ENCODE measurements at places on chromosomes 2 and 18. TPM values are rescaled to one million over a fixed set of nuclear protein-coding genes. Genes with fewer than 3 reads are reported as not detected.

ZNF407 gene
- total RNA-seq = 19.1 TPM

IL1F10 gene
- not detected for total RNA-seq

MYOM1 gene
- total RNA-seq = 13.3 TPM

DNA sequence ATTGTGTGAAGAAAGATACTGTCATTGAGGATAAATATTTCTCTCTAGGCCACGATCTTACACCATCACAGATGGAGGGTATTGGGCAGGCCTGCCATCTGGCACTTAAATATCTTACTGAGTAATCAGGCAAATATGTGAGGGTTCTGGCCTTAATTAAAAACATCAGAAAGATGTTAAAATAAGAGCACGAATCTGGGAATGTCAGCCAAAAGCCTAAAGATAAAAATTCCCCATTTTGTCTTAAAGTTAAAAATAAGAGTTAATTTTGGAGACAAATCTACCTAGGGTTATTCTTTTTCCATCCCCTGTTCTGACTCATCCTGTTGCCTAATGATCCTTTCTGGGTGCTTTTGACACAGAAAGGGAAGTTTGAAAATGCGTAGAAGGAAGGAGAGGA, 121.0 kb downstream of the SUCLG1 start:
- no peaks in the 10 kb centered on the region for H3K36me3 ChIP-seq
- no peak overlapping the region for H3K27ac ChIP-seq
- DNase-seq = no peak
- H3K4me1 ChIP-seq = no peaks in the 10 kb centered on the region

GRCh38 chr2:8030573-8031303, 651.1 kb upstream of the ID2 start:
- H3K4me1 ChIP-seq = no peaks in the 10 kb centered on the region
- no peak overlapping the region for H3K27ac ChIP-seq
- no peaks in the 10 kb centered on the region for H3K36me3 ChIP-seq
- no peak overlapping the region for H3K4me3 ChIP-seq
- H3K27me3 ChIP-seq = no peaks in the 10 kb centered on the region

DNA sequence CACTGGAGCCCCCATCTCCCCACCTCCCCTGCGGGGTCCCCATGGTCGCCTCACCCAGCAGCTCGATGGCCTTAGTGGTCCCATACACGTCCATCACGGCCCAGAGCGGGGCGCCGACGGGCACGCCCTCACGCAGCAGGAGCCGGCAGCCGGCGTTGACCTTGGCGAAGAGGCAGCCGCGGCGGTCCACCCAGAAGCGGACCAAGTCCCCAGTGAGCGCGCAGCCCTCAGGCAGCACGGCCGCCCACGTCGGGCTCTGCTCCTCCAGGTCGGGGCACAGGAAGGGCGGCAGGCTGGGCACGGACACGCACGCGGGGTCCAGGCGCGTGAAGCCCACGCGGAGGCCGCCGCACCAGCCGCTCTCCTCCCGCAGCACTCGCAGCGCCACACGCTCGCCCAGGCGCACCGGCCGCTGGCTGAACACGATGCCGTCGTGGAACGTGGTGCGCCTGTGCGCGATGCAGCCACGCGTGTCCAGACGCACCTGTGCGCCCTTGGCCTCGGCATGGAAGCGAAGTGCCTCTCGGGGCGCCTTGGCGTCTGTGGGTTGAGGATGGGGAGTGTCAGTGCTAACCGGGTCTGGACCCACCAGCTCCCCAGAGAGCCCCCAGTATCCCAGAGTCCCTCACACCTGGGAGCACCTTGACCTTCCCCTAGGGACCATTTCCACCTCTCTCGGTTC, 4.6 kb downstream of the NEURL3 start:
- H3K27me3 ChIP-seq = no peaks in the 10 kb centered on the region
- no peak overlapping the region for H3K27ac ChIP-seq
- H3K4me3 ChIP-seq = no peak overlapping the region
- no peaks in the 10 kb centered on the region for H3K36me3 ChIP-seq

DNA sequence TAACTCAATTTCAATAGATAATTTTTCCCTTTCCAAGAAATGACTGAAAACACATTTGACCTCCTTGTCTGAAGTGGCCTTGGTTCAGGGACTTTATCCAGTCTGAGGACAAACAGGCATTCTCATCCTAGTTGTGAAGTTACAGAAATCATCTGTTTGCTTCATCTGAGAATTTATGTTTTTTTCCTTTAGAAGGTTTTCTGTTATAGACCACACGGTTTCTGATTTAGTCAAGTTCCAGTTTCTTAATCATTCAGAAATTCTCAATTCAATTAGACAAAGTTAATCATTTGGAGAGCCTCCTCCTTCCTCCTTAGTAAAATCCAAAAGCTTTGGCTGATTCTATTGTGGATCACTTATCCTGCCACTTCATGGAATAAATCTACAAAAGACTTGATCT, 60.9 kb downstream of the ICOS start:
- H3K27me3 ChIP-seq = no peaks in the 10 kb centered on the region
- H3K4me3 ChIP-seq = no peak overlapping the region
- H3K27ac ChIP-seq = no peak overlapping the region

GRCh38 chr2:9050122-9050809, 46.8 kb upstream of the MBOAT2 start:
- H3K4me3 ChIP-seq = no peak overlapping the region
- no peaks in the 10 kb centered on the region for H3K36me3 ChIP-seq
- DNase-seq = no peak
- H3K27ac ChIP-seq = no peak overlapping the region
- H3K27me3 ChIP-seq = peaks cover 4% of the 10 kb centered on the region

DNA sequence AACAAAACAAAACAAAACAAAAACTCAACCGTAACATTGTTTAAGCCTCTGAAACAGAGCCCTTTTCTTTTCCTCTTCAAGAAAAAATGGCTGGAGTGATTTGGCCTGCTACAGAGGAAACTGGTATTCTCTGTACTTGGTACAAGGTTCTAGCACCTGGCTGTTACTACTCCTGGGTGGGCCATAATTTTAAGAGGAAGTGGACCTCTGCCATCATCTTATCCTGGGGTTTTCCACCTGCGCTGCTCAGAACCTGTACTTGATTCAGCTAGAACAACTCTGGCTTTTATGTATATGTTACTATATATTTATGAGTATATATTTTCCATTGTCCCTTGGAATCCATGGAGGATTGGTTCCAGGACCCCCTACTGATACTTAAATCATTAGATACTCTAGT, 22.5 kb downstream of the SRSF7 start:
- H3K27ac ChIP-seq = no peak overlapping the region
- DNase-seq = no peak
- no peaks in the 10 kb centered on the region for H3K4me1 ChIP-seq
- no peak overlapping the region for H3K4me3 ChIP-seq
- H3K36me3 ChIP-seq = peaks cover 1% of the 10 kb centered on the region

DNA sequence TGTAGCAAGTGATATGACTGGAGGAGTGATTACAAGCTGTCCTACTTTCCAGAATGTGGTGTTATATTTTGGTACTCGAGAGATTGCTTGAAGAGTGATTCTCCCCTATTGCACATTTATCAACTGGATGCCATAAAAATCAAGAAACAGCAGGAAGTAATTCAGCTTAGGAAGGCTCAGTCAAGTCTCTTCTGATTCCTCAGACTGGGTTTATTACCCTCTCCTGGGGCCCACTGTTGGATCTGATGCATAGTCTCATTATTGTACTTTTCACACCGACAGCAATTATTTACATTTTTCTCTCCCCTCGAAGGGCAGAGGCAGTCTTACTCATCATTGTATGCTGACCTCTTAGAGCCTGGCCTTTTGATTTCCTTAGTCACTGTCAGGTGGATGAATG, 9.3 kb downstream of the NOSTRIN start:
- no peak overlapping the region for H3K27ac ChIP-seq
- no peaks in the 10 kb centered on the region for H3K4me1 ChIP-seq
- H3K36me3 ChIP-seq = no peaks in the 10 kb centered on the region

DNA sequence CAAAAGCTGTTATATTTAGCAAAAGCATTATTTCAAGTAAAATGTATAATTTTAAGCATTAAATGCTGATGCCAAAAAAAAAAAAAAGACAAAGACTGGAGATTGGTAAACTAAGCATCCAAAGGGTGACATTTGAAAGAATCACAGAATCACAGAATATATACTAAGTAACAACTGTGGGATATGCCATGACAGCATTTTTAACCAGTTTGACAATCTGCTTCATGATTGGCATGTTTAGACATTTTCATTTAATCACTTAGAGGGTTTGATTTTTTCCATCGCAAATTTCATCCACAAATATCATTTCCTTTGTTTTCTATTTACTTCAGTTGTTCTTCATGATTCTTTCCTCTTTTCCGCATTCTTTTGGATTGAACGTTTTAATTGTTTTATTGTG, 66.9 kb upstream of the TMEM18 start:
- no peak overlapping the region for H3K4me3 ChIP-seq
- no peak for DNase-seq
- H3K27ac ChIP-seq = no peak overlapping the region
- H3K36me3 ChIP-seq = no peaks in the 10 kb centered on the region
- no peaks in the 10 kb centered on the region for H3K27me3 ChIP-seq

DNA sequence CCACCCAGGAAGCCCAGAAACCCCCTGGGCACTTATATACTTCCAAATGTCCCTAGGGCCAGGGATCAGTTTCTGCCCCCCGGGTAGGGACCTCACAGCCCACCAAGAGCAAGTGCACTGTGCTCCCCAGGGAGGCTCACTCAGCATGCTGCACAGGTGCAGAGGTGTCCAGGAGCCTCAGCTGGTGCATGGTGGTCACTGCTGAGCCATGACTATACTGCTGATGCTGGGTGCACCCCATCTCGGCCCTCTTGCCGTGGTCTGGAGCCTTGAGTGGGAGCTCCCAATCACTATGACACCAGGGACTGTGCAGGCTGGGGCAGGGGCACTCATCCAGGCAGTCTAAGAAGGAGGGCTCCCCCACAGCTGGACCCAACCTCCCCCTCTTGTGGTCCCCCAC, 617.8 kb upstream of the RAB6C start:
- no peak overlapping the region for H3K27ac ChIP-seq
- no peaks in the 10 kb centered on the region for H3K27me3 ChIP-seq
- no peaks in the 10 kb centered on the region for H3K4me1 ChIP-seq
- H3K4me3 ChIP-seq = no peak overlapping the region
- DNase-seq = no peak

DNA sequence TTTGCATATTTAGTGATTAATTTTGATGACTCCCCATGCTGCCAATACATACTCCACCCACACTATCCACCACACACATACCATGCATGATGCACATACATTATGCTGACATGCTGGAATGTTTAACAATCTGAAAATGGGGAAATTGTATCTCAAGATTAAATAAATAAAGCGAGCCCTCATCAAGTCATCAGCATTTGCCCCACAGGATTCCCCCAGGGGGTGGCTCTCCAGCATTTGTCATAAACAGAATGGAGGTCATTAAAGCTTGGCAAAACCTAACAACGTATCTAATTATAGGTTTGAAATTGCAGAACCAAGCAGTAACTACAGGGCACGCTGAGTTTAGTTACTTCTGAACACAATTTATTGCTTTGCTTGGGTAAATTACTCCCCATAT, 141.2 kb upstream of the TACR1 start:
- H3K36me3 ChIP-seq = no peaks in the 10 kb centered on the region
- no peak overlapping the region for H3K4me3 ChIP-seq
- no peak for DNase-seq
- H3K4me1 ChIP-seq = no peaks in the 10 kb centered on the region
- no peak overlapping the region for H3K27ac ChIP-seq

- no peak overlapping the region for H3K27ac ChIP-seq
- H3K36me3 ChIP-seq = no peaks in the 10 kb centered on the region
- DNase-seq = no peak
- no peak overlapping the region for H3K4me3 ChIP-seq
- peaks cover 22% of the 10 kb centered on the region for H3K4me1 ChIP-seq
Measured at GRCh38 chr2:23492921-23493320, 107.9 kb downstream of the KLHL29 start.

DNA sequence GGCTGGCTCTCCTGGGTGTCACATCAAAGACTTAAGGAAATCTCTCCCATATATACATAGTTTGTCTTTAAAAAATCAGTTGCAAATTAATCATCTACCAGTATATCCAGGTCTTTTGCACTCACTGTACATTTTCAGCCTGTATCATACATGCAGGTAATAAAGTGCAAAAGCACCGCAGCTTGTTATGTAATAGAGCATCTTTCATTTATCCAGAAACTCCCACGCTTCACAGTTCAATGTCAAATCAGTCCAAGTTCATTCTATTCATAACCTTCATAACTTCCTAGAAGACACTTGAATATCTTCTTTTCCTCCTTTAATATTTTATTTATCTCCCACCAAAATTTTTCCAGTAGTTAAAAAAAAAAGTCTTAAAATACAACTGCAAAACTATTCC, 89.6 kb upstream of the KCTD1 start:
- no peak overlapping the region for H3K4me3 ChIP-seq
- no peaks in the 10 kb centered on the region for H3K4me1 ChIP-seq
- H3K27ac ChIP-seq = no peak overlapping the region
- no peaks in the 10 kb centered on the region for H3K36me3 ChIP-seq
- no peaks in the 10 kb centered on the region for H3K27me3 ChIP-seq
- peak; percentile 8 for DNase-seq

- DNase-seq = no peak
- no peaks in the 10 kb centered on the region for H3K36me3 ChIP-seq
- H3K4me1 ChIP-seq = peaks cover 13% of the 10 kb centered on the region
- no peak overlapping the region for H3K27ac ChIP-seq
Measured at GRCh38 chr2:26400723-26401122, 997 bp upstream of the DRC1 start.

DNA sequence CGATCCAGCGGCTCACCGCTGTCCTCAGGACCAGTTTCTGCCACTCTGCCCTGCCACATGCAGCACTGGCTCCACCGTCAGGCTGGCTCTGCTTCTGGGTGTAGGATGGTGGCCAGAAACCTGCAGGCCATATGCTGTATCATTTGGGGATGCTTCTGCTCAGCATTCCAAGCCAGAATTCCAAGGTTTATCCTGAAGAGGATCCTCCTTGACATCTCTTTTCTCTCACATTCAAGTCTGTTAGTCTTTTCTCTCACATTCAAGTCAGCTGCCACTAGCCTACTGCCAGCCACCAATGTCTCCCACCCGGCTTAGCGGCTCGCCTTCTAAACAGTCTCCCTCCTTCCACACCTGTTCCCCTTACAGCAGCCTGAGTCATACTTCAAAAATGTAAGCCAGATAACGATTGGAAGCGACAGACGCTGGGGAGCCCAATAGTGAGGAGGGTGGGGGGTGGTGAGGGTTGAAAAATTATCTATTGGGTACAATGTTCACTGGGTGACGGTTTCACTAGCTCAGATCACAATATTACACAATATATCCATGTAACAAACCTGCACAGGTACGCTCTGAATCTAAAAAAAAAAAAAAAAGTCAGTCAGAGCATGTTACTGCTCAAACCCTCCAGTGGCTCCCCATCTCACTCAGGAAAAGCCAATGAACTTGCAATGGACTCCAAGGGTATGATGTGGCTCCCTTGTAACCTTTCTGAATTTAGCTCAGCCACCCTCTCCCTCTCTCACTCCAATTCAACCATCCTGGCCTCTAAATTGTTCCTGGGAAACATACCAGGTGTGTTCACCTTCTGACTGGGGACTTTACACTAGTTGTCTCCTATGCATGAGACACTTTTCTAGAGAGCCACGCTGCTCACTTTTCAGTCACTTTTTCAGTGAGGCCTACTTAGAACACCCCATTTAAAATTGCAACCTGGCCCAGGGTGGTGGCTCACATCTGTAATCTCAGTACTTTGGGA, 38.8 kb upstream of the SP3 start:
- H3K27ac ChIP-seq = peak overlapping the region; percentile 27
- no peaks in the 10 kb centered on the region for H3K36me3 ChIP-seq
- H3K4me3 ChIP-seq = no peak overlapping the region
- DNase-seq = no peak
- H3K4me1 ChIP-seq = peaks cover 19% of the 10 kb centered on the region

- no peaks in the 10 kb centered on the region for H3K36me3 ChIP-seq
- peaks cover 44% of the 10 kb centered on the region for H3K27me3 ChIP-seq
- peaks cover 9% of the 10 kb centered on the region for H3K4me1 ChIP-seq
- DNase-seq = no peak
Measured at GRCh38 chr2:1854729-1855547, 110.6 kb upstream of the PXDN start.
